ENCODE measurements at places on chromosomes 6 and 20.

- DNase-seq, result no peak
Observed at GRCh38 chr6:69314531-69314930, 482.3 kb downstream of the LMBRD1 start.

DNA sequence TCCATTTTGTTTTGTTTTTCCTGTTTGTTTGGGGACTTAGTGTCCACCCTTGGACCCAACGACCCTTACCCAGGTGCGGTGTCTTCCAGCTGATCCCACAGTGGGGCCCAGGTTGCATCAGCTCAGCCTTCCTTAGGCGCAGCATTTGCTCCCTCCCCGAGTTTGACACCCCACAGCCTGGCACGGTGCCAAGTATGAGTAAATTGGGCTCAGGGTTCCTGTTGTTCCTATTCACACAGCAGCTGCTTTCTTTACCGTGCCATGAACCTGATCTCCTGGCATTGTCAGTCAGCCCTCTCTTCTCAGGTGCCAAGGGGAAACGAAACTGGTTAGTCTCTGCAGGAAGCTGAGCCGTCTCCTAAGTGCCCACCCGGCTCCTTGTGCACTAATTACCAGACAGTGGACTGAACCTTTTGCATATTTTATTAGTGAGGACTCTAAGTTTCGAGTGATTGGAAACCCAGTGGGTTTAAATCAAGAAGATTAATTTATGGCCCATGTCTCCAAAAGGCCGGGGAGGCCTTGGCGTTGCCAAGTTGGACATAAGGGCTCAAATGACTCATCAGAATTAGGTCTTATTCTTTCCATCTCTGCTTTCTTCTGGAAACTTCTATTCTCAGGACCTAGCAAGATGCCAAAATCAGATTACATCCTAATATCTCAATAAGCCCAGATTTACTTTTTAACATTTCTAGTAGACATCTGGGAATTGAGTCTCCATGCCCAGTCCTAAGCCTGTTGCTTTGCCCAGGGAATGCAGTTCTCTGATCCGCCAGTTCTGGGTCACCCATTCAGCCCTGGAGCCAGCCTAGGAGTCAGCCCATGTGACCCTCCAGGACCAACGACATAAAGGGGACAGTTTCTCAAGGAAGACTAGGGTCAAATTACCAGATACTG lies 68.8 kb downstream of the TSHZ2 start:
- no peak for DNase-seq

- DNase-seq, result no peak
Observed at GRCh38 chr6:170075659-170076223, 215.1 kb downstream of the DLL1 start.

DNA sequence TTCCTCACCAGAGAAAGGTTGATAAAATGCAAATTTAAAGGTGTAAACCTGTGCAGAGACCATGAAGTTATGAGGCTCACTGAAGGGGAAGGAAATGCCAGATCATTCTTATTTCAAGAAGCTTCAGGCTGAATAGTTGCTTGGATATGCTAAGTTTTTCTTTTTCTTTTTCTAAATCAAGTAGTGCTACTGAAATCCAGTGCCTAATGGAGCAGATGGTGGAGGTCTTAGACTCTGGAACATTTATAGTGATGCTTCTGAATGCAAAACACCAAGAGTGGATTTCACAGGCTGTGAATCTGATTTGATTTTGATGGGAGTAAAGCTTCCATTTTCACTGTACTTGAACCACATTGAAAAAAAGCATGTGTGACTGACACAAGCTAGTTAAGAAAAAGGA lies 151.2 kb upstream of the BEND3 start:
- DNase-seq, result no peak

DNA sequence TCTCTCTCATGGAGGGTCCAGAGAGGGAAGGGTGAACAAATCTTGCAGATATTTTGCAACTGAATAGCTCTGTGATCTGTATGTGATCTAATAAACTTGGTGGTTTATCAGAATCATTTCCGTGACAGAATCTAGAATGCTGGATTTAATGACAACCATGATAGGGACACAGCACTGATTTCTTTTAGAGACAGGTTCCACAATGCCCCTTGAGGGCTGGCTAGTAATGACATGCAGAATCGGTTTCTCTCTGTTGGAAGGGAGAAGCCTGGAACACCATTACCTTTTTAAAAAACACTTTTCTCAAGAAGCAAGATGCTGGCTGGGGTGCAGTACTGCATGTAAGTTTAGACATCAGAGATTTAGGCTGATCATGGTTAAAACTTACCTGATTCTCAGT lies 313.4 kb downstream of the CDH26 start:
- no peak for DNase-seq

DNA sequence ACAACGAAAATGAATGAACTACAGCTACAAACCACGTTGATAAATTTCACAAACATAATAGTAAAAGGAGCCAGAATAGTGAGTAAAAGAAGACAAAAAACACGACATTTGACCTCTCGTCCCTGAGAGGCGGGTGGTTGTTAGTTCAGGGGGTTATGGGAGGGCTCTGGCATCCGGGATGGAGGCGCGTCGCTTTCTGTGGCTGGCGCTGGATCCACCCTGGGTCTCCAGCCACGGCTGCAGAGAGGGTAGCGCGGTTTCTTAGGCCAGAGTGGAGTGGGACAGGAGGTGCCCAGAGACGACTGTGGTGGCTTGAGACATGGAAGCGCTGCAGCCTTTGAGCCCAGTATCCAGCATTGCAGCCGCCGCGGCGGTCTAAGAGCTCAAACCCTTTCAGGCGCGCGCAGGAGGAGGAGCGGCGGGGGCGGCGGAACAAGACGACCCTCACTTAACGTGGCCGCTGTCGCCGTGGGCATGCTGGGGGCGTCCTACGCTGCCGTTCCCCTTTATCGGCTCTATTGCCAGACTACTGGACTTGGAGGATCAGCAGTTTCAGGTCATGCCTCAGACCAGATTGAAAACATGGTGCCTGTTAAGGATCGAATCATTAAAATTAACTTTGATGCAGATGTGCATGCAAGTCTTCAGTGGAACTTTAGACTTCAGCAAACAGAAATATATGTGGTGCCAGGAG lies 3.7 kb upstream of the ZSCAN23 start:
- no peak for DNase-seq

GRCh38 chr20:59598625-59599310 lies 5.6 kb upstream of the PHACTR3 start:
- peak; percentile 17 for DNase-seq
